ENCODE measurements at places on chromosomes 16 and 17.

- no peak for DNase-seq
- no peaks in the 10 kb centered on the region for H3K4me1 ChIP-seq
- H3K36me3 ChIP-seq, result no peaks in the 10 kb centered on the region
- H3K27me3 ChIP-seq, result no peaks in the 10 kb centered on the region
- H3K27ac ChIP-seq, result peak overlapping the region; percentile 58
Measured at GRCh38 chr17:80539022-80539641, 5.5 kb upstream of the RPTOR start.

- H3K4me1 ChIP-seq, result no peaks in the 10 kb centered on the region
- H3K27me3 ChIP-seq, result no peaks in the 10 kb centered on the region
- H3K4me3 ChIP-seq, result no peak overlapping the region
- H3K27ac ChIP-seq, result no peak overlapping the region
- no peaks in the 10 kb centered on the region for H3K36me3 ChIP-seq
Measured at GRCh38 chr16:29675811-29676643, 3.0 kb upstream of the QPRT start.

- no peaks in the 10 kb centered on the region for H3K36me3 ChIP-seq
- H3K4me3 ChIP-seq, result no peak overlapping the region
- H3K4me1 ChIP-seq, result no peaks in the 10 kb centered on the region
- H3K27ac ChIP-seq, result no peak overlapping the region
Measured at GRCh38 chr16:73396556-73396955, 348.6 kb upstream of the ZFHX3 start.

GRCh38 chr16:47037746-47038458 is 64.4 kb upstream of the DNAJA2 start:
- H3K4me1 ChIP-seq, result no peaks in the 10 kb centered on the region
- H3K36me3 ChIP-seq, result no peaks in the 10 kb centered on the region
- H3K27me3 ChIP-seq, result no peaks in the 10 kb centered on the region
- peak; percentile 85 for DNase-seq
- peak overlapping the region; percentile 81 for H3K4me3 ChIP-seq

DNA sequence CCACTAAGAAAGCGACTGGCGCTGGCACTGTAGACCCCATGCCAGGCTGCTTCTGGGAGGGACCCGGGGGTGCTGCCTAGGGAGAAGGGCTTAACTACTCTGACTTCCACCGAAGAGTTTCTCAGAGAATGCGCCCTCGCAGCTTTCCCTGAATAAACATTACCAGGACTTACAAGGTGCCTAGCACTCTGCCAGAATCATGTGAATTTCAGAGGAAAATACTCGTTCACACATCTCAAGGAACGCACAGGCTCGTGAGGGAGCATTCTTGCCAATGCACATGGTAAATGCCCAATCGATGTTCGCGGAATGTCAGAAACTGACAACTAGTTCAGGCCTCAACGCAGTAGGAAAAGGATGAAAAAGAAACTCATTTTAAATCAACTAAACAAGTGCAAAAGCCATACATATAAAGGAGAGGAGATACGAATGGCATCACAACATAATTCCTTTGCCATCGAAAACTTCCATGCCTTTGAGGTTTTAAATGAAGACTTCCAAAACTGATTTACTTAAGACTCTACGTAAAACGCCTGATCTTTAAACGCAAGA is 999 bp downstream of the CMC2 start:
- H3K27ac ChIP-seq, result peak overlapping the region; percentile 93
- H3K4me1 ChIP-seq, result peaks cover 27% of the 10 kb centered on the region
- H3K27me3 ChIP-seq, result no peaks in the 10 kb centered on the region
